Activated T-cell treated with anti-CD3 and anti-CD28 coated beads, Interleukin-2, amount 50 U/mL, for 24 hours (primary cell): ENCODE measurements at places on chromosomes 5 and 9.

DNA sequence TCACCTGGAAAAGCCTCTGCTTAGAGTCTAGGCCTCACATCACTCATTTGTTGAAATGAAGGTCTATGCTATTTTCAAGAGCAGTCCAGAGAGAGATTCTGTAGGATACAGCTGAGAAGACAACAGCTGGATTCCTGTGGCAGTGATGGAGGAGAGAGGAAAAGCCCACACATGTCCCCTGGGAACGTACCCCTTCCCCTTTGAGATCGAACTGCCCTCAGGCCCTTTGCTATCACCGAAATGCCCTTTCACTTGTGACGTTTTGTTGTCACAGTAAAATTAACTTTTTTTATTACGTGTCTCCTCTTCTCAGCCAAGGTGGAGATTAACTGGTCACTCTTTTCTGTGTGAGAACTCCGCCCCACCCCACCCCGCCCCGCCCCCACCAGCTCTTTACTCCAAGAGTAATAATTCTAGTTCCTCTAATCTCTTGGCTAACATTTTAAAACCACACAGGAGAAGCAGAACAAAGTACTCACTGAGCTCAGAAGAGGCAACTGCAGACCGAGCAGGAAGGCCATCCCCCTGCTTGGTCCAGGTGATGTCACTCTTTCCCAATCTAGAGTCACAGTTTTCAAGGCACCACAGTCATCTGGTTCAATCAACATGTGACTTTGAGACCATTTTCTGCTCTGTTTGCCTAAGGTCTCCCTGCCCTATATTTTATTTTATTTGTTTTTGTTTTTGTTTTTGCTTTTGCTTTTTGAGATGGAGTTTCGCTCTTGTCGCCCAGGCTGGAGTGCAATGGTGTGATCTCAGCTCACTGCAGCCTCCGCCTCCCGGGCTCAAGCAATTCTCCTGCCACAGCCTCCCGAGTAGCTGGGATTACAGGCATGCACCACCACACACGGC is 105.6 kb downstream of the SUSD1 start:
- no peak for DNase-seq

DNA sequence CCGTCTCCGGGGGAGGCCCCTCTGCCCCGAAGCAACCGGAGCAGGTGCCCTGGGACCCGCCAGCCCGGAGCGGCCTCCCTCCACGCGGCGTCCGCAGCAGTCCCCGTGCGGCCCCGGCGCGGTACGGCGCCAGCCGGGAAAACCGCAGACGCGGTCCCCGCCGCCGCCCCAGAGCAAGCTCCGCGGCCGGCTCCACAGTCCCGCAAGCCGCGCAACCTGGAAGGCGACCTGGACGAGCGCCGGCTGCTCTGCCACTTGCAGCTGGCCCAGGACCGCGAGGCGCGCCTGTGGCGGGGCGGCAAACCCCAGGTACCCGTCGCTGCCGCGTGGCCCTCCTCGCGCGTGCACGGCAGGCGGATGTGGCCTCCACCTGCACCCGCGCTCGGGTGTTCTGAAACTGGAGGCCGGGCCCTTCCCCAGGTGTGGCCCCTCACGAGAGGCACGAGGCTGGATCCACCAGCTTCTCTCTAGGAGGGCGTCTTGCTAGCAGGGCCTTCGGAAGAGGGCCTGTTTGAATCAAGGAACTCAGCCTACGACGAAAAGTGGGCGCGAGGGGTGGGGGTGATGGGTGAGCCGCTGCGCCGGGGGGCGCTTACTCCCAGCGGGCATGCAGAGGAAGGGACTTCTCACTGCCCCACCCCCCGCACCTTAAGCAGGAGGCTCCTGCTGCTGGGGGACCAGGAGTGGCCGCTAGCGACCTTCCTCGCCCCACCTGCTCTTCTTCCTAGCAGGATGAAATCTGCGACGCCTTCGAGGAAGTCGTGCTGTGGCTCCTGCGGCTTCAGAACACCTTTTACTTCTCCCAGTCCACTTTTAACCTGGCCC is 602 bp downstream of the CCNI2 start:
- DNase-seq = peak; percentile 75

GRCh38 chr5:76363352-76364225 is 39.5 kb upstream of the IQGAP2 start:
- DNase-seq = no peak

- no peak for DNase-seq
These were observed 129.8 kb downstream of the SLC12A2 start for GRCh38 chr5:128213340-128213739.

- peak; percentile 28 for DNase-seq
These were observed 64.6 kb downstream of the PSMB7 start for GRCh38 chr9:124350494-124351263.

- no peak for DNase-seq
These were observed 159.2 kb downstream of the ZDHHC21 start for GRCh38 chr9:14533867-14534640.
